ENCODE measurements at places on chromosomes 2 and 18.

GRCh38 chr2:166013878-166014277 lies 60.3 kb upstream of the TTC21B start:
- no peak for DNase-seq

DNA sequence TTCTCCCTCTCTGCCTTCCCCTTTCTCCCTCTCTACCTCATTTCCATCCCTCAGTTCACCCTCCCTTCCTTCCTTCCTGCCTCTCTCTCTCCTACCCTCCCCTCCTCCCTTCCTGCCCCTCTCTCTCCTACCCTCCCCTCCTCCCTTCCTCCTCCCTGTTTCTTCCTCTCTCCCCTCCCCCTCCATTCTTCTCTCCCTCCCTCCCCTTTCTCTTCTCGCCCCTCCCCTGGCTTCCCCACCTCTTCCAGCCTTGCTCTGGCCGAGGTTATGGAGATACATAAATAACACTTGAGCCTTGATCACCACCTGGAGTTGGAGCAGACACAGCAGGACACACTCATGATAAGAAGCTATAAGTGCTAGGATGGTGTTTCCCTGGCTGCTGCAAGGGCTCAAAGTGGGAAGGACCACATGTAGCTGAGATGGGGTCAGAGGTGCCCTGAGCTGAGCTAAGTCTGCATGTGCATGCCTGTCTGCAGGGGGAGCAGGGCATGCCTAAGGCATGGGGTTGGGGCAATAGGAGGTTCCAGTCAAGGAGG lies 326.1 kb upstream of the HS6ST1 start:
- no peak for DNase-seq

- no peak for DNase-seq
Measured at GRCh38 chr2:155178921-155179320, 480.4 kb downstream of the KCNJ3 start.

GRCh38 chr2:176794392-176794791 lies 418.2 kb upstream of the HNRNPA3 start:
- DNase-seq: no peak

GRCh38 chr18:46732801-46733200 lies 24.1 kb downstream of the ST8SIA5 start:
- DNase-seq: no peak

Measured in hepatic stellate cell (primary cell).